ENCODE measurements at places on chromosomes 16 and 17.

- DNase-seq = peak; percentile 42
Observed at GRCh38 chr17:32256701-32257019, 9.0 kb upstream of the RHBDL3 start.

DNA sequence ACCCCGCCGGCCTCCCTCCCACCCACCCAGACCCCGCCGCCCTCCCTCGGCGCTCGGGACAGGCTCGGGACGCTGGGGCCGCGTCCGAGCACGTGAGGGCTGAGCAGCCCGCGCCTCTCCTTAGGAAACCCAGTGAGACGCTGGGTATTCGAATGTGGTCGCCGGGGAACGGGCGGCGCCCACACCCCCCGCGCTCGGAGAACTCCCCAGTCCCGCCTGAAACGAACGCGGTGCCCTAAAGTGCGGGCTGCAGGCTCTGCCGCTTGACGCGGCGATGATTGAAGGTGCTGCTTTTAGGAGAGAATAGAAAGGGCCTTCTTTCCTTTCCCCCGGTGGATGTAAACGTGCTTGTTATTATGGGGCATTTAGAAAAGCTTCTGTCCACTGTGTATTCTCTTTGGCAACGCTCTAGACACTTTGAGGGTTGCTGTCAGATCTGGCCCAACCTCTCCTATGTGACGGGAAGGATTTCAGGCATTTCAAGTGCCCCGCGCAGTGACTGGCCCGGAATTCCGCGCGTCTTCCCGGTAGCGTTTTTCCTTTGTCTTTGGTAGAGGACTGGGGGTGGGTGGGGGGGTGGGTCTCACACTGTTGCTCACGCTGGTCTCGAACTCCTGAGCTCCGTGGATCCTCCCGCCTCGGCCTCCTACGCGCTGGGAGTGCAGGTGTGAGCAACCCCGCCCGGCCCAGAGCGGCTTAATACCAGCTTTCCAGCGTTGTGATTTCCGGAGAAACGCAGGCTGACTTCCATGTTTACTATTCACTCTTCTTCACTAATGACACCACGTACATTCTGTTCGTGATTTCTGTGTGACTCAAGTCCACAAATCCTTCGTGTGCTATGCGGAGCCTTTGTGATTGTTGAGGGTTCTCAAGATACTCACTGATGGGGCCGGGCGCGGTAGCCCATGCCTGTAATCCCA, 21.8 kb upstream of the FOXK2 start:
- peak; percentile 80 for DNase-seq

DNA sequence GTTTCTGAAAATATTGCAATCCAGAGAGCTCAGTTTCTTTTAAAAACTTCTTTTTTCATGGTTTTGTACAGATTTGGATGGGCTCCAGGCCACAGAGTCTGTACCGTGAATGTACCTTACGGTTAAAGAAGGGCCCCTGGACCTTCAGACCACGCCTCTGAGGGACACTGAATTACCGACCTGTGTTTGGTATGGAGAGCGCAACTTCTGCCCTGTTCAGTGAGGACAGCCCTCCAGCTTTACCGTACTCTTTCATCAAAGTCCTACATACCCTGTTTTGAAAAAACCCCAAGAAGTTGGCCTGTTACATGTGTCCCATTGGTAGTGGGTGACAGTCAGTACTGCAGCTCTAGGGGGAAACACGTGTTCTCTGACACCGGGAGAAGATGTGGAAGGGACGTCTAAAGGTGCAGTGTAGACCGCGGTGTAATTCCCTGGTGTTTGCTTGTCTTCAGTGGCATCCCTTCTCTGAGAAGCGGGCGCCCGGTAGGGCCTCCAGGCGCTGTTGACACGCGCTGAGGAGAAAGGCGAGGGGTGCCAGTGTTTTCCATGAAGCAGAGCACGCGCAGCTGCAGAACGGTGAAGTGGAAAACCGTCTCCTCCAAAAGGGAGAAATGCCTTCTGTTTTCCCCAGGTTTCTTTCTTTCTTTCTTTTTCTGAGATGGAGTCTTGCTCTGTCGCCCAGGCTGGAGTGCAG, 6.2 kb downstream of the PGS1 start:
- no peak for DNase-seq

- no peak for DNase-seq
Observed at GRCh38 chr17:56898874-56899273, 15.0 kb downstream of the TRIM25 start.

- no peak for DNase-seq
Observed at GRCh38 chr17:12085076-12085949, 64.6 kb downstream of the MAP2K4 start.

DNA sequence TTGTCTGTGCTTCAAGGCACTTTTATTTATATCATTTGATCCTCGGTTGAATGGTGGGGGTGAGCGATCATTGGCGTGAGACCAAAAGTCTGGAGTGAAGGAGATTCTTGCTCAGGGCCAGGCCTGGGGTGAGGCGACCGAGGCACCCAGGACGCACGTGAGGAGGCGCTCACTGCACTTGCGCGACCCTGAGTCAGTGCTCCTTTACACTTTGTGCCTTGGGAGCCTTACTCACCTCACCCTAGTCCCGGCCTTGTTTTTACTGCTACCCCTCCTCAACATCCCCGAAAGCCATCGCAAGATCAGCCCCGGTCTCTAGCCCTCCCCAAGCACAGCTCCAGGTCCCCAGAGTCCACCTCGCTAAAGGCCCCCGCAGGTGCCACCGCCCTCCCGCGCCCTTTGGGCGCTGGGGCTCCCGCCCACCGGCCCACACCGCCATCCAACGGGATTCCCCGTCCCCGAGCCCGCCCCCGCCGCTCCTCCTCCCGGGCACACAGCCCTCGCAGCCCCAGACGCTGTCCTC, 496 bp downstream of the EZH1 start:
- DNase-seq = no peak

DNA sequence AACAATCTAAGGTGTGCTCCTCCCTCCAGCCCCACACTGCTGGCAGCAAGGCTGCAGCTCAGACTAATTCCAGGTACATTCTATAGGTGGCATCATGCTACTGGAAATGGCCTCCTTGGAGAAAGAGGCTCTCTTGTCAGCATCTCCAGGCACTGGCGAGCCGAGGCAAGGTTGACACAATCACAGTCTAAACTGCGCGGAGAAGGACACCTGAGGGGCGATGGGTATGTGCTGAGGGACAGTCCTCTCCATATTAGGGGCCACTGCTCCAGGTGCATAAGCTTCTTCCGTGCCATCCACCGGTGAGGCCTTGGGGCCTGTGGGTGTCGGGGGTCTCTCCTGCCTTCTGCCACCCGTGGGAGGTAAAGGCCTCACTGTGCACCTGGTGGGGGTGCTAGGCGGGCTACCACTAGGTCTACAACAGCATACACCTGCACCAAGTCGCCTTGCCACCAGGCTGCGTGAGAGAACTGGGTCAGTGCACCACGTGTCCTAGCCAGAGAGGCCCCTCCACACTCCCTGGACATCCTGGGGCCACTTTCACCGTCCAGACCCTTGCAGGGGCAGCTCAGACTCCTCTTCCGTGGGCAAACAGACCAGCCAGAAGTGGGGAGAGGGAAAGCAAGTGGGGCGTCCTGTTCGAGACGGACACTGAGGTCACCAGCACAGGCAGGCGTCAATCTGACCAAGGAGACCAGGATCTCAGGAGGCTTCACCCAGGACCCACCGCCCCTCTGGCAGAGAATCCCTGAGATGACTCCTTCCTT, 12.1 kb upstream of the CBX8 start:
- DNase-seq = peak; percentile 67

- DNase-seq = no peak
Observed at GRCh38 chr17:82815354-82815753, 24.5 kb downstream of the ZNF750 start.

GRCh38 chr17:6305613-6306360, 129.1 kb downstream of the AIPL1 start:
- DNase-seq = no peak

GRCh38 chr17:31414550-31414918, 23.1 kb downstream of the RAB11FIP4 start:
- no peak for DNase-seq

GRCh38 chr17:73952480-73953205, 250.8 kb upstream of the RPL38 start:
- DNase-seq = peak; percentile 83

GRCh38 chr17:27354491-27355081, 60.7 kb downstream of the WSB1 start:
- no peak for DNase-seq

GRCh38 chr16:23310217-23310616, 8.1 kb downstream of the SCNN1B start:
- DNase-seq = no peak

GRCh38 chr17:69512946-69513345, 98.4 kb downstream of the MAP2K6 start:
- no peak for DNase-seq

DNA sequence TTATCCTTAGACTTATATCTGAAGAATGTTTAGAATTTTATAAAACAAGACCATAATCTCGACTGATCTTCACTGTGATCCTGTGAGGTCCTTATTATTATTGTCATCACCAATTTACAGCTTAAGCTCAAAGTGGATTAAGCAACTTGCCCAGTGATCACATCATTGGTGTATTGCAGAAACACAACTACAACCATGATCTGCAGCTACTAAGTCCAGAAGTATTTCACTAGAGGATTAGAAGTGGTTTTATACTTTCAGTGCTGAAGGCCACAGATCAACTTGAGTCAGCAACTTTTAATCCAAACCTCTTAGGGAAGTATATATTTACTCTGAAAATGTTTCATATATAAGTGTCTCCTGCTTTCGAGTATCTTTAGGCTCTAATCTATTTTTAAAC, 624.3 kb upstream of the SOX9 start:
- DNase-seq = no peak

- DNase-seq = no peak
Observed at GRCh38 chr17:75850928-75851692, 4.0 kb downstream of the WBP2 start.

DNA sequence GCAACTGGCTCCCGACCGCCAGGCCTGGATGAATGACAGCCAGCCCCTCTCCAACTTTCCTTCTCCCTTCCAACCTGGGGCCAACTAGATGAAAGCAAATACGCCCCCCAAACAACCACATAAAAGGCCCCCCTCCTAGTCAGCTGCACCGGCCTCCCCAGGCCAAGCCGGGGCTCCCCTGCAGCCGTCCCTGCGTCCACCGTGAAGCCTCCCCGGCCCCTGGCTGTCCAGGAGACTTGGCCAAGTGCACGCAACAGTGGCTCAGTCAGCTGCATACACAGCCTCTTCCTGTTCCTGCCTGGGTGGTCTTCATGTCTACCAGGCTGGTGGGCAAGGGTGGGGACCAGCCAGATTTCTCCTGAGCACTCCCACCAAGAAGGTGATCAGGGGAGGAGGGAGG, 16.0 kb downstream of the DNAH17 start:
- DNase-seq = no peak

DNA sequence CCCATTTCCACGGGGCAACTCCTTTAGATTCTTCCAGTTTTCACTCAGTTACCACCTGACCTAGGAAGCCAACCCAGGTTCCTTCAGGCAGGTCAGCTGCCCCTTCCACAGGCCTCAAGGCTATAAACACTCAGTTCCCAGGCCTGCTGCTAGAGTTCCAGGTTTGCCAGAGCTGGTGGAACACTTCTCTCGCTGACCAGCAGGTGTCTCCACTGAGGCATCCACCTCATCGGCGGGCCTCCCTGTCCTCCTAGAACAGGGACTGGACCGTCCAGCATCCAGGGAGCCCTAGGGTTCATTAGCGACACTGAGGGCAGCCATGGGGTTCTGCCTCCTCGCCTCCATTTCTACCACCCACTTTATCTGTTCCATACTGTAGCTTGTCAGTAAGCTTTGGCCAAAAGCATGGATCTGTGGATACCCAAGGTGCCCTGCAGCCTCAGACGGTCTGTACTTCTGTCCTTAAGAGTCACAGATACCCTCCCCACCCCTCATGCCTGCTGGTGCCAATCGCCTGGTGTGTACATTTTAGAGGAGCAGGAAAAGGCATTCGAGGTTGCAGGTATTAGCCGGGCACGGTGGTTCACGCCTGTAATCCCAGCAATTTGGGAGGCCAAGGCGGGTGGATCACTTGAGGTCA, 29.0 kb downstream of the PIMREG start:
- peak; percentile 93 for DNase-seq

DNA sequence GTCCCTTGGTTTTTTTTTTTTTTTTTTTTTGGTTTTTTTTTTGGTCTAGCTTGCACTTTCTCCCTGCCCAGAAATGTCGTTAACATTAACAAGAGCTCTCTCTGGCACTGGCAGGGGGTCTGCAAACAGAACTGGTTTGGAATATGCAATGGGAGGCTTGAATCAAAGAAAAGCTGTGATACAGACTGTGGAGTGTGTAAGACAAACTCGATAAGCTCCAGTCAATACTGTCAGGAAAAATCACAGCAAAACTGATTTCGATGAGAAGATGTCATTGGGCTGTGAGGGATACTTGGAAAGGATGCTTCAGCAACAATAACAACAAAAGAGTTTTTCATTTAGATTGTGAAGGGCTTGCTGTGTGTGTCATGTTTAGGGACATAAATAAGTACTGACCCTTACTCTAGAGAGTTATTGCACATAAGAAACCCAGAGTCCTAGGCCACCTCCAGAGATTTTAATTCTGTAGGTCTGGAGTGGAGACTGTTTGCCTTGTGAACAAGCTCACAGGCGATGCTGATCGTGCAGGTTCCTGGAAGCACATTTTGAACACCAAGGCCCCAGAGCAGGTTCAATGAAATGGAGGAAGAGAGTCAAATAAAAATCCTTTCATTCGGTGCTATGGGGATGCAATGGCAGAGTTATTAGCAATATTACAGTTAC, 470.7 kb upstream of the RBFOX1 start:
- DNase-seq = no peak

GRCh38 chr17:61487161-61487988, 35.2 kb downstream of the TBX4 start:
- DNase-seq = peak; percentile 92

GRCh38 chr17:51147650-51148049, 5.7 kb upstream of the NME1 start:
- no peak for DNase-seq

DNA sequence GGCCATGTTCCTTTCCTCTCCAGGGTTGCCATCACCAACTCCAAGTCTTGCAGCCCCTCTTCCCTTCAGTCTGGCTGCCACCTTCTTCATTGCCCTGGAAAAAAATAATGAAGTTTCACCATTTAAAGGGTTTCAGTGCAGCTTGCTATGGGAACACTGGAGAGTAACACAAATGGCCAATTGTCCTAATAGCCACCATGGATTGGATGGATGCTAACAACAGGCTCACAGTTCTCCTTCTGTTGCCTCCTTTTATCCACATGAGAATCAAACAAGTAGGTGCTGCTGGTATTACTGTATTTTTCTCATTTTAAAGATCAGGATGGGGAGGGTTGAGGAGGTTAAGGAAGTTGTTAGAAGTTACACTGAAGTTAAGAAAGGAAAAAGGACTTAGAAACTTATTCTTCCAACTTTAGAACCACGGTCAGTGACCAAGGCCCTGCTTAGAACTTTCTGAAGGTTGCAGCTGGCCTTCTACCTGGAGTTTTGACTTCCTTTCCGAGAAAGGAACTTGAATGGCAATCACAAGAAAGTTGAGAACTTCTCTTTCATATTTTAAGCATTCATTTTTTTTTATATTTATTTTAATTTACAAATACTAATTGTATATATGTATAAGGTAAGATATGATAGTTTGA, 198.0 kb upstream of the MAF start:
- no peak for DNase-seq

GRCh38 chr17:58436245-58436644, 18.9 kb upstream of the RNF43 start:
- no peak for DNase-seq

- no peak for DNase-seq
Observed at GRCh38 chr17:79781012-79781650, 3.2 kb downstream of the CBX2 start.

All from eye (tissue), 1 donor.